ENCODE measurements at places on chromosomes 7 and 10.
A peak's percentile ranks its signal among the peaks of the same experiment; 100 is the strongest.

DNA sequence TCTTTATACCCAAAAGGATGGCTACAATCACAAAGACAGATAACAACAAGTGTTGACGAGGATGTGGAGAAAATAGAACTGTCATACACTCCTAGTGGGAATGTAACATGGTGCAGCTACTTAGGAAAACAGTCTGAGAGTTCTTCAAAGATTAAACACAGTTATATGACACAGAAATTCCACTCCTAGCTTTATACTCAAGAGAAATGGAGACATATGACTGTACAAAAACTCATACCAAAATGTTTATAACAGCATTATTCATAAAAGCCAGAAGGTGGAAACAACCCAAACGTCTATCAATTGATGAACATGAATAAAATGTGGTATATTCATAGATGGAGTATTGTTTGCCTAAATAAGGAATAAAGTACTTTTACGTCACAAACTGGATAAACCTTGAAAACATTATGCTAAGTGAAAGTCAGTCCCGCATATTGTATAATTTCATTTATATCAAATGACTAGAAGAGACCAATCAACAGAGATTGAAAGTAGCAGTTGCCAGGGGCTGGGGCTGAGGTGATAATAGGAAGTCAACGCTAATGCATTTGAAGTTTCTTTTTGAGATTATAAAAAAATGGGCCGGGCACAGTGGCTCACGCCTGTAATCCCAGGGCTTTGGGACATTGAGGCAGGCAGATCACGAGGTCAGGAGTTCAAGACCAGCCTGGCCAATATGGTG lies 61.6 kb upstream of the SRPK2 start:
- DNase-seq, result peak; percentile 14

- DNase-seq, result no peak
Measured at GRCh38 chr7:55085511-55086412, 66.9 kb downstream of the EGFR start.

- DNase-seq, result peak; percentile 54
Measured at GRCh38 chr7:33677556-33677955, 227.8 kb upstream of the BMPER start.

DNA sequence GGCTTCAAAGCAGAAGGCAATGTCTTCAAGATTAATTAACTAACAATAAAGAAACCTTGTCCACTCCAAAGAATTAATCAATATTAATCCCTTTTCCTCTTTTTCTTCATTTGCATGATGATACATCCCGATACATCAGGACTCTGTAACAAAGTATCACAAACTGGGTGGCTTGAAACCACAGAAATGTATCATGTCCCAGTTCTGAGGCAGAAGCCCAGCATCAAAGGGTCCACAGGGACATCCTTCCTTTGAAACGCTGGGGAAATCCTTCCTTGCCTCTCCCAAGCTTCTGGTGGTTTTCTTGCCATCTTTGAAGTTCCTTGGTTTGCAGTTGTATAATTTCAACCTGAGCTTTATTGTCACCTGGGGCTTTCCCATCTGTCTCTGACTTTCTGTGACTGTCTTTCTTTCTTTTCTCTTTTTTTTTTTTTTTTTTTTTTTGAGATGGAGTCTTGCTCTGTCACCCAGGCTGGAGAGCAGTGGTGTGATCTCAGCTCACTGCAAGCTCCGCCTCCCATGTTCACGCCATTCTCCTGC lies 210.2 kb upstream of the ADARB2 start:
- no peak for DNase-seq

- no peak for DNase-seq
Measured at GRCh38 chr7:881441-882234, 5.3 kb downstream of the GET4 start.

GRCh38 chr7:128743112-128743772 lies 4.1 kb downstream of the CALU start:
- peak; percentile 42 for DNase-seq

DNA sequence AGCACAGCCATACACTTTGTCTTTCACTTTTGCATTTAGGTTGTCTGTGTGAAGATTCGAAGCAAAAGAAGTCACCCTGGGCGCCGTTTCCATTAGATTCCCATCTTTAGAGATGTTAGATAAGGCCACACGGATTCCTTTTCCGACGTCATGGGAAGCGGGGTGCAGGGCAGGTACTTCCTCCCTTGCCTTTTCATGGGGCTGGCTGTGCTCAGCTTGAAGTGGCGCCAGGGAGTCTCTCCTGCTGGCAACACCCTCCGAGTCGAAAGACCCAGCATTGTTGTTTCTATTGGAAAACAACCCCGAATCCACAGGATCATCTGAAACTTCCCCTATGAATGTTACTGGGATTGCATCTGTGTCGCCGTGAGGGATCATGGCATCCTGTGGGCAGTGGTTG lies 246.4 kb upstream of the GRB10 start:
- DNase-seq, result no peak

DNA sequence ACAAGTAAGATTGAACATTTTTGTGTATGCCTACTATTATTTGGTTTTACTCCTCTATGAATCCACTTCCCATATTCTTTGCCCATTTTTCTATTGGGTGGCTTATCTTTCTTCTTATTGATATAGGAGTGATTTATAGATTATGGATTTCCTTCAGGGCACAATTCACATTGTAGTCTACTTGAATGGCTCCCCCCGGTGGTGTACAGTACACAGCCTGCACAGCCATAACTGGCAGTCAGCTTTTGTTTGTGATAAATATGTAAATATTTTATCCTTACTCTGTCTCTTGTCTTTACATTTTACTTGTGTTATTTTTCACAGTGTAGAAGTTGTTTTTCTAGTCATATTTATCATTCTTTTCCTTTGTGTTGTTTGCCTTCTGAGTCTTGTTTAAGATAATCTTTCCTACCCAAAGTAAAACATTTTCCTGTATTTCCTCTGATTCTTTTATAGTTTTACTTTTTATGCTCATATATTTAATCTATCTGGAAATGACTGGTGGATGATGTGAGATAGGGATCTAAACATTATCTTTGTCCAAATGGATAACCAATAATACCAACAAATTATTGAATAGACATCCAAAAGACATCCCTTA lies 23.9 kb upstream of the CALD1 start:
- peak; percentile 77 for DNase-seq

- no peak for DNase-seq
Measured at GRCh38 chr10:129883029-129883428, 81.0 kb downstream of the EBF3 start.

- no peak for DNase-seq
Measured at GRCh38 chr7:21076054-21076453, 289.4 kb upstream of the SP8 start.

- DNase-seq, result no peak
Measured at GRCh38 chr7:132578050-132578370, 1.7 kb upstream of the PLXNA4 start.

DNA sequence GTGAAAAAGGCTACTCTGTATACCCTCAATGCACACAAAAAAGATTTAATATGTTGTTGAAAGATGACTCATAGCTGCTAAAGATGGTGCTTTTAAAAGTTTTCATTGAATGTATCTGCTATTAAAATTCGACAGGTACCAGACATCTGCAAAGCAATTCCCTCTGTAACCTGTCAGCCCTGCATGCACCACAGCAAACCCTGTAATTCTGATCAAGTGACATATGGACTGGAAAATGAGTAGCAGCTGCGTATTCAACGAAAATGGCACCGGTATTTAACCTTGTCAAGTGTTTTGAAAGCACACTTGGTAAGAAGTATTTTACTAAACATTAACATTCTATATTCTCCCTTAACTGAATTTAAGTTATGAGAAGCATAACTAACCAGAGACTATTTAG lies 58.2 kb upstream of the PTPRN2 start:
- DNase-seq, result no peak

- no peak for DNase-seq
Measured at GRCh38 chr7:149071641-149072437, 18.7 kb downstream of the ZNF786 start.

- no peak for DNase-seq
Measured at GRCh38 chr7:121420976-121421375, 24.9 kb upstream of the FAM3C start.

DNA sequence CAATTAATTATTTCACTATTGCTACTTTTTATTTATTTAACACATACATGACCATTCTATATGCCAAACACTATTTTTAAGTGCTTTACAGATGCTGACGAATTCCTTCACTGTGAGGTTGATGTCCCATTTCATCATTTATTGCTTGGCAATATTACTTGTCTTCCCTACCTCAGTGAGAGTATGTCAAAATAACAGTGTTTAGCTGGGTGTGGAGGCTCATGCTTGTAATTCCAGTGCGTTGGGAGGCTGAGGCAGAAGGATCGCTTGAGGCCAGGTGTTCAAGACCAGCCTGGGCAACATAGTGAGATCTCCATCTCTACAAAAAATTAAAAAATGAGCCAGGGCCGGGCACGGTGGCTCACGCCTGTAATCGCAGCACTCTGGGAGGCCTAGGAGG lies 19.8 kb upstream of the MRC1 start:
- DNase-seq, result no peak

DNA sequence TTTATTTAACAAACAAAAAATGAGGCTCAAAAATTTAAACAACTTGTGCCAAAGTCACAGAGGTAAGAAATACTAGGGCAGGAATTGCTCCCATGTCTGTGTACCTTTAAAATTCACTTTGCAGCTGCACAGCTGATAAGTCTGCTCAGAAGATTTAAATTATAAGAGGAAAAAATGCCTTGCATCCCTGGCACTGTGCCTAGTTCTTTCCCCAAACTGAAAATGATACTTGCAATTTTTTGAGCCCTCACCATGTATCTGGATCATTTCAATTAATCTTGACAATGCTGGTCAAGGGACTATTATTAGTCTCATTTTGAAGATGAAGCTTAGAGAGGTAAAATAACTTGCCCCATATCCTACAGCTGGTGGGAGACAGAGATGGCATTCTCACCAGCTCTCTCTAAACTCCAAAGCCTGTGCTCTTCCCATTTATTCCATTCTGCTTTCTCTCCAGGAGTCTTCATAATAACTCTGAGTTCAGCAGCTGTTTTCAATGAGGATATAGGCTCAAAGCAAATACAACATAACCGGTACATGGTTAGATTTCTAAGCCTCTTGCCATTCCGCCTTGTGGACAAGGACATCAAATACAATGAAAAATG lies 350.5 kb upstream of the LRRTM3 start:
- DNase-seq, result no peak

GRCh38 chr10:93598157-93598556 lies 2.9 kb downstream of the RBP4 start:
- peak; percentile 21 for DNase-seq

DNA sequence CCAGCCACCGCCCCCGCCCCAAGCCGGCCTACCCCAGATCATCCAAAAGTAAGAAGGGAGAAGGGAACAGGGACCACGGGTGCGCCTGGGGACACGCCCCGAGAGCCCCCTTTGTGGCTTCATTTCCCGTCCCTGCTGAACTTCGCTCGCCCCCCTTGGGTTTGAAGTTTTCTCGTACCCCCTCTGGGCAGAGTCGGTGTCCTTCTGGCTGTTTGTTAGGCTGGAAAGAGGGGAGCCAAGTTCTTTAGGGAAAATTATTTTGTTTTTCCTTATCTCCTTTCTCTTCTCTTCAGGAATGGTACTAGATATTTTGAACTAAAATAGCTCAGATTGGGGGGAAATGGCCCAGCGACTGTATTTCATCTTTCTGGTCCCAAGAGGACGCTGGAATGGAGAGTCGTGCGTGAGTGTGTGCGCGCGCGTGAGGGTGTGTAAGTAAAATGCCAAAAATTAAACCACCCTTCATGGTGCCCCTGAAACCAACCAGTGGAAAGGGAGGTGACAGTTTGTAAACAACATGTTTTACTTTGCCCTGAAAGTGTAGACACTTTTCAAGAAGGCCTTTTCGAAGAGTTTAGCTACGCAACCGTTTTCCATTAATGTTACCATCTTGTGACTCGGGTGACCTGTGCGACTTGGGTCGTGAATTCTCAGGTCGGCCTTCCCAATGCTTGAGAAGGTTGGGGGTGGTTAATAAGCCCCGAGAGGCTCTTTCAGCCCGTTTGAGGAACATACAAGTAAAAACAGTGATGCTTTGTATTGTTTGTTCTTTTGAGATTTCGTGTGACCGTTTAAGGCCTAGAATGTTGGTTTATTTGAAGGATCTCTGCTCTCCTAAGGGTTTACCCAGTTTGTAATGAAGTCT lies 694 bp downstream of the RBM20 start:
- no peak for DNase-seq

- DNase-seq, result peak; percentile 33
Measured at GRCh38 chr7:98872328-98872924, 2.6 kb upstream of the TMEM130 start.

DNA sequence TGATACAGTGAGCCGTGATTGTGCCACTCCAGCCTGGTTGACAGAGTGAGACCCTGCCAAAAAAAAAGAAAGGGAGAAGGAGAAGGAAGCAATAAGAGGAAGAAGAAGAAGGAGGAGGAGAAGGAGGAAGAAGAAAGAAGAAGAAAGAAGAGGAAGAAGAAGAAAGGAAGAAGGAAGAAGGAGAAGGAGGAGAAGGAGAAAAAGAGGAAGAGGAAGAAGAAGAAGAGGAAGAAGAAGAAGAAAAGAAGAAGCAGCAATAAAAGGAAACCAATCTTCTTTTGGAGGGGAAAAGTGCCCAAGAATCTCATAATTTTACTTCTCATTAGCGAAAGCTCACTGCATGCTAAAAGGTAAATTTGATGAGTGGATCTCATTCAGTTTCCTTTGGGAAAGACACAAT lies 85.7 kb upstream of the GLCCI1 start:
- DNase-seq, result no peak

GRCh38 chr7:30475580-30475979 lies 3.0 kb downstream of the NOD1 start:
- DNase-seq, result peak; percentile 39

- no peak for DNase-seq
Measured at GRCh38 chr7:151673216-151673615, 153.5 kb upstream of the RHEB start.
